Stimulated activated naive CD4-positive, alpha-beta T cell (primary cell): ENCODE measurements at places on chromosomes 2 and 18.

GRCh38 chr2:10909050-10909995 is 2.4 kb upstream of the KCNF1 start:
- DNase-seq, result no peak

DNA sequence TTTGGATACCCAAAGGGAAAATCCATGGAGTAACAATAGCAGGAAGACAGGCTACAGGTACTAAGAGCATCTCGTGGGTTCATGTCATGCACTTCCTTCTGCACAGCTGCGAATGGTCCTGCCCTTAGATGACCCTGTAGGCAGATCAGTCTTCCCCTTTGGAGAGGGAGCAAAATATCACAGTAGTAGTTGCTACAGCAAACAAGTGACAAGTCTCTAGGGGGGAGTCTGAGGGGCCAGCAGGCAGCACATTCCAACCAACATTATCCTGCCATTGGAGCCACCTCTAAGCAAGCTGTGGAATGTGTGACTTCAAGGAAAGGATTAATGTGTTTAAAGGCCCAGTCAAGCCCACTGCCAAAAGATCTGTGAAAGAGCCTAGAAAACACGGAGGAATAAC is 273.2 kb upstream of the PARD3B start:
- no peak for DNase-seq

GRCh38 chr2:70552501-70553333 is 909 bp downstream of the TGFA start:
- peak; percentile 17 for DNase-seq

GRCh38 chr2:86500325-86501083 is 59.3 kb downstream of the KDM3A start:
- no peak for DNase-seq

- DNase-seq, result no peak
These were observed 339.4 kb downstream of the GRB14 start for GRCh38 chr2:164281896-164282295.

- DNase-seq, result no peak
These were observed 323.9 kb upstream of the ID2 start for GRCh38 chr2:8357738-8358518.

DNA sequence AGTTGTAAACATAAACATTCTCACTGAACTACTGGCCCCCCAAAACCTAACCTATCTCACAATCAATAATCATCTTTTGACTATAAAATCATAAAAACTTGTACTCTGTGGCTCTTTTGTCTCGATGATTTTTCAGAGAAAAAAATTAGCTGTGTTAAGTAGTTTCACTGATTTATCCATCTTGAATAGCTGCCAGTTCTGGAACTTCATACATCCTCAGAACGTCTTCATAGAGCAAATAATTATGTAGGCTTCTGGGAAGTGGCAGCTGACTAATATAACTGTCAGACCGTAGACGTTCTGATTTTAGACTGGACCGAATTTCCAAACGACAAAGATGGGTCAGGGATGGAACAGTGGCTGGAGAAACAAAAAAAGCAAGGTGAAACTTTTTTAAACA is 97.3 kb upstream of the CHAC2 start:
- DNase-seq, result no peak

DNA sequence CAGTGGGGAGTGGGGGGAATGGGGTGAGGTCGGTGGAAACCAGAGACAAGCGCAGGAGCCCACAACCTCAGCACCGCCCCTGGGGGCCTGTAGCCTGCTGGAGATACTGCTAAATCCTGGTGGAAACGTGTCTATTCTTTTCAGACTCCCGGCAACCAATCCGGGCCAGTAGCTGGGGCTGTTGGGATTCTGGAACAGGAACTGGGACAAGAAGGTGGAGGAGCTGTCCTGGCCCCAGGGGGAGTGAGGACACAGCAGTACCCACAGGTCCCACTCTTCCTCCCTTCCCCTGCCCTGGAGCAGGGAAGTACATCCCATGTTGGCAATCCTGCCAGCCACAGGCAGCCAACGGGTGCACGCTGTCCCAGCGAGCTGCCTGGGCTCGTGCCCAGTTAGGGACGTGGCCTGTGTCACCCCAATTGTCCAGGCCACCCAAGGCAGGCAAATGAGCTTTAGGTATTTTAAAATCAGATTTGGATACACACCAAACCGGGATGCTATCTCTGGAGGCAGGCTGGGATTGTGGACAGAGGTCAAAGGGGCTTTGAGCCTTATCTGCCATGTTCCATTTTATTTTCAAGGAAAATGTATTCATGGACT is 51.8 kb downstream of the HS1BP3 start:
- DNase-seq, result no peak

GRCh38 chr2:136750065-136750464 is 15.3 kb upstream of the THSD7B start:
- DNase-seq, result no peak

DNA sequence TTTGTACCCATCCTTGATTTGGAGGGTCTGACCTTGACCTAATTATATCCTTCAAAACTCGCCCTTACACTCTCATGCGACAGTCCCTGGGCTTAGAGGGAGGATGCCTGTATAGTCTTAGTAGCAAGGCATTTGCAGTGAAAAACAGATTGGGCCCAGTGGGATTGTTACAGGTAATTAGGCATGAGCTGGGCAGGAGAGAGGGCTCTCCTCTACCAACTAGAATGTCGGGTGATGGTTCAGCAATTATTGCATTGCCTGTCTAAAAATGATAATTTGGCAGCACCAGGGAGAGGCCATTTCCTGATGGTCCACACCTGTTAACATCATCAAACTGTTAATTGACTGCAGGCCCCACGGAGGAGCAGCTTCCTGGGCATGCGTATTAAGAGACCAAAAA is 32.4 kb downstream of the COMMD1 start:
- no peak for DNase-seq

DNA sequence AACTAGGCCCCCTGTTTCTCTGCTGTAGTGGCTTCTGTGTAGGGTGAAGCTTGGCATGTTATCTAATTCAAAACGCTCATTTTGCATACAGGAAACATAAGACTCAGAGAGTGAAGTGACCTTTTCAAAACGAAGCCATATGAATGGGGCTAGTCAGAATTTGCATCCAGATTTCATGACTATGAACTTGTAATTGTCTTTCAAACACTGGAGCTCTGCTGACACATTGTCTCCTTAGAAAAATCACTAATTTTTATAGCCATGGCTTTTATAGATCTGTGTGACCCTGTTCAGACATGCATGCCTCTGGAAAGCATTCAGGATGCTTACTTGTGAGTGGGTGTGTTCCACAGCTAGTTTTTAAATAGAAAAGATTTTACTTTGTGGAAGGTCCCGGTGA is 444.3 kb upstream of the GCFC2 start:
- DNase-seq, result no peak

DNA sequence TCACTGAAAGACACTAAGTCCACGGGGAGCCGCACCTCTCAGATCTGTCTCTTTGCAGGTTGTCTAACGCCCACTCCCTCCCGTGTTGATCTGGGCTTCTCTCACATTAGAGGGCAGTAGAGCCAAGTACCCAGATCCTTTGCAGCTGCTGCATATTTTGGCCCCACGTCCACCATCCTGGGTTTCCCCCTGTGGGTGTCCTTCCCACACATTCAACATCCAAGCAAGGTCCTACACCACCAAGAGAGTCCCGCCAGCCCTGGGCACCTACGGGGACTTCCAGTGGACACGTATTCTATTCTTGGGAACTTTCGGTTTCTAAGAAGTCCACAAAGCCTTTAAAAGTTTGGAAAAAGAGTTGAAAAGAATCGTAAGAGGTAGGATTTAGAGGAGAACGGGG is 116.6 kb downstream of the ATL2 start:
- no peak for DNase-seq

DNA sequence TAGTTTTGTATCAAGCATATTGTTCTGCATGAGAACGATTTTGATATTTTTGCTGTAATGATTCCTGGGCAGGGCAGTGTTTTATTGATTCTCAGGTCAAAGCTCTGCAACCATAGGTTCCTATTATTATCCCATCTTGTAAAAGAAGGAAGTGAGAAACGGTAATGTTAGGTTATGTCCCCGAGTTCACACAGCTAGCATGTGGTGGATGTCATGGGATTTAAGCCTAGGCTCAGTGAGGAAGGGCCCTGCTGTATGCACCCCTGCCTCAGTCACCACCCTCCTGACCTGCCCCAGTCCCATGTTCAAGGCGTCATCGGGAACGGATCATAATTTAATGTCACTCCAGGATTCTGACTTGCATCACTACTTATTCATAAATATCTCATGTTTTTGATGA is 10.7 kb downstream of the ACP1 start:
- DNase-seq, result no peak

DNA sequence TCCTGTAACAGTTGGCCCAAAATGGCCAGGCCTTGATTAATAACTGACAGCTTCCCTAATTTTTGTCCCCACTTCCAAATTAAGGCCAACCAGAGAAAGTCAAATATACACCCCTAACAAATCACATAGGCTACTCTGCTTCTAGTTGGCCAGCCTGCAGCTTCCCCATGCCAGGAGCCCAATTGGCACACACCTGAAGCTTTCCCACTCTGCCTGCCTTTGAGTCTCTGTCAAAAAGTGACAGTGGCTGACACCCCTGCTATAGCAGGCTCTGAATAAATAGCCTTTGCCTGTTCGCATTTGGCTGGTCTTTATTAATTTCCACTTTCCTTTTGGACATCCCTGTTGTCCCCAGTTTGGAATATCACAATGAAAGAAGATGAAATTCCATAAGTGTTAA is 256.6 kb upstream of the NCKAP5 start:
- no peak for DNase-seq
